PC-3 (cell line): ENCODE measurements at places on chromosomes 16 and 17. TPM values are rescaled to one million over a fixed set of nuclear protein-coding genes. Genes with fewer than 3 reads are reported as not detected.

- DNase-seq = peak; percentile 75
Measured at GRCh38 chr16:62225675-62226074, 189.4 kb upstream of the CDH8 start.

GRCh38 chr17:27356091-27356705 lies 62.3 kb downstream of the WSB1 start:
- DNase-seq = no peak

DNA sequence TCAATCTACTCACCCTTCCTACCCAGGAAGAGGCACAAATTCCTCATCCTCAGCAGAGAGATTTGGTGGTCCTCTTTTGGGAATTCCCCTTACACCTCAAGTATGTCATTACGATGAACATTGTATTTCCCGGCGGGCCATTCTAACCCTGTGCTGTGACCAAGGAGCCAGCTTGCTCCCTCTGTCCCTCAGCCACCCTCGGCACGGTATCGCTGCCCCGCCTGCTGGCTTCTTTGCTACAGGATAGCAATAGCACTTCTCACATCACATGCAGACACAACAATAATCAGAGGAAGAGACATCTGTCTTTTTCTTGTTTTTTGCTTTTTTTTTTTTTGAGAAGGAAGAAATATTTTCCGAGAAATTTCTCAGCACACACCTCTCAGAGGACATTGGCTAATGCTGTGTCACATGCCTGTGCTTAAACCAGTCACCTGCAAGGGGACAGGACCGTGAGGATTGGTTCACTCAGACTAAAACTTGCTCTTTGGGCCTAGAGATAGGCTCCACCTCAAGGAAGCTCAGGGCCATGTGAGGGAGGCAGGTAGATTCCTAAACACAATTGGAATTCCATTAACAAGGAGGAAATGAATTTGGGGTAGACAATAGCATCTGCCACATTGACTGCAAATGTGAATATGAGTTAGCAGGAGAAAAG lies 41.2 kb downstream of the TMC5 start:
- DNase-seq = no peak

GRCh38 chr17:17036524-17036998 lies 5.7 kb upstream of the MPRIP start:
- no peak for DNase-seq

- peak; percentile 9 for DNase-seq
Measured at GRCh38 chr16:15498427-15499175, 64.2 kb downstream of the BMERB1 start.

- DNase-seq = no peak
Measured at GRCh38 chr16:85193115-85193493, 80.8 kb upstream of the CIBAR2 start.

- no peak for DNase-seq
Measured at GRCh38 chr16:1171854-1172428, 19.0 kb downstream of the CACNA1H start.

DNA sequence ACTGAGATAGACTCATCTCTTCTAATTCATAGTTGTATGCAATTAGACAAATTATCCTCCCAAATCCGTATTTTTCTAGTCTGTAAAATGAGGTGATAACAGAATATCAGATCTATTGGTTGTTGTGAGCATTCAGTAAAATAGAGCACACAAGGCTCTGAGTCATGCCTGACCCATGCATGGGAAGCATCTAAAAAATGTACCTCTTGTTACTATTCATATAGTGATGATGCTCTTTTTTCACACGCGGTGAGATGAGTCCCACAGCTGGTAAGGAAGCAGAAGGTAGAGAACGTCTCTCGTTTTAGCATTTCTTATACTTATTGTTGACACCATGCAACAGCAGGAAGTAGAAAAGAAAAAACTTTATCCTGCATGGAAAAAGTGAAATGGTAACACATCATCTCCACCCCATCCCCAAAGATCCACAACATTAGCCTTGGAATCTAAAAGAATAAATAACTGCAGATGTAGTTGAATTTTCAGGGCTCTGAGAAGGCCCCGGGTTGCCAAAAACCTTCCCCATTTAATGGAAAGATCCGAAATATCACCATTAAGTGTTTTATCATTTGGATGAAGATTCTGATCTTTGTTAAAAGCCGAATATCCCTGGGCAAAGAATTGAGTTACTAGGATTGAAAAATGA lies 215.6 kb downstream of the TMEM114 start:
- no peak for DNase-seq

- DNase-seq = no peak
Measured at GRCh38 chr17:80354336-80354735, 60.6 kb upstream of the ENDOV start.

- no peak for DNase-seq
Measured at GRCh38 chr16:10497132-10498101, 83.0 kb downstream of the EMP2 start.

GRCh38 chr16:12398029-12398682 lies 405.5 kb downstream of the CPPED1 start:
- no peak for DNase-seq

GRCh38 chr16:62638964-62639870 lies 603.0 kb upstream of the CDH8 start:
- no peak for DNase-seq

GRCh38 chr16:19879241-19879792 lies 5.3 kb downstream of the GPRC5B start:
- no peak for DNase-seq

GRCh38 chr17:34862384-34862783 lies 98.9 kb downstream of the CCT6B start:
- DNase-seq = no peak

- DNase-seq = peak; percentile 97
Measured at GRCh38 chr17:48618256-48618896, 3.3 kb upstream of the HOXB8 start.

- DNase-seq = no peak
Measured at GRCh38 chr17:33910200-33910857, 344.8 kb upstream of the CCL2 start.

DNA sequence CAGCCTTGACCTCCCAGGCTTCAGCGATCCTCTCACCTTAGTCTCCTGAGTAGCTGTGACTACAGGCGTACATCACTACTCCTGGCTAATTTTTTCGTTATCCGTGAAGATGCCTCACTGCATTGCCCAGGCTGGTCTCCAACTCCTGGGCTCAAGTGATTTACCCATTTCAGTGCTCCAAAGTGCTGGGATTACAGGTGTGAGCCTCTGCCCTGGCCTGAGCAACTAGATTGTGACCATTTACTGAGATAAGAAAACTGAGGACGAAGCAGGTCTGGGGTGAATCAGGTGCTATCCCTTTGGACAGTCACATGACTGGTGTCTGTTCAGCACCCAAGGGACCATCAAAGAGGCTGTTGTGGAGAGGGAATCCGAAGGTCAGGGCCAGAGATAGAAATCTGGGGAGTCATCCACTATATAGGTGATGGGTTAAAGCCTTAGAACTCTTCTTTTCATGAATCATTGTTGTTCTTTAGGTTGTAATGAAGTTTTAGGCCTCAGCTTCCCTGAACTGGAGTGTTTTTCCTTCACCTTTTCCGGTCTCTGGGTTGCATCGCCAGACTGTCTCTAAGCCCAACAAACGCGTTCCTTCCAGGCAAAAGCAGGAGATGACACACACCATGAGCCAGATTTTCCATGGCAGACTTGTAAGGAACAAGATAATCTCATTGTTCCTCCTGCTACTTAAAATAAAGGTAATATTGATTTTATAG lies 62.5 kb downstream of the FTO start:
- DNase-seq = peak; percentile 52

- no peak for DNase-seq
Measured at GRCh38 chr16:69277413-69277812, 33.7 kb upstream of the VPS4A start.

- DNase-seq = peak; percentile 98
Measured at GRCh38 chr17:50055426-50056216, at the start of gene ITGA3. Gene ITGA3, plus strand, starts transcription at chr17:50056110. Its CDS starts 330 bp downstream, at chr17:50056440.

- DNase-seq = no peak
Measured at GRCh38 chr16:79598063-79598347, 2.5 kb downstream of the MAF start.

- no peak for DNase-seq
Measured at GRCh38 chr17:17745476-17746455, 64.5 kb downstream of the RAI1 start.

GRCh38 chr17:8143581-8144400 lies 8.4 kb downstream of the PER1 start:
- DNase-seq = no peak

DNA sequence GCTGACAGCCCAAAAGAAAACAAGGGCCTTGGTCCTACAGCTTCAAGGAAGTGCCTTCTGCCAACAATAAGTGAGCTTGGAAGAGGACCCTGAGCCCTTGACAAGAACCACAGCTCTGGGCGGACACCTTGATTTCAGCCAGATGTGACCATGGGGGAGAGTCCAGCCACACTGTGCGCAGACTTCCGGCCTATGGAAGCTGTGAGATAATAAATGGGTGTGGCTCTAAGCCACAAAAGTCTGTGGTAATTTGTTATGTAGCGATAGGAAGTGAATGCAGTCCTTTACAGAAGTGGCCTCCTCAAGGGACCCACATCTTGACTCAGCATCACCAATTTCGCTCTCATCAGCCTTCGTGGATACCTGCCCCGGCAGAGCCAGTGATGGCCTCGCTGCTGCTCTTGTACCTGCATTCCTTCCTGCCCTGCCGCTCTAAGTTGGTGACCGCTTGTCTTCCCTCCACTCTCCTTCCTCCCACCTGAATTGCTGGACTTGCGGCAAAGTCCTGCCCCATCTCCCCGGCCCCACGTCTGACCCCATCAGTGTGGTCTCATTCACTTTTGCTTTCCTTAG lies 29.3 kb downstream of the PRSS54 start:
- DNase-seq = no peak

- DNase-seq = no peak
Measured at GRCh38 chr16:67763066-67763465, 43.3 kb downstream of the RANBP10 start.

HEATR9 gene
- total RNA-seq = not detected in 2 replicates

NLRC5 gene
- 0.98 and 4.4 TPM in 2 replicates for total RNA-seq

CACNG1 gene
- not detected in 2 replicates for total RNA-seq
